ENCODE measurements at places on chromosomes 16 and 17.

DNA sequence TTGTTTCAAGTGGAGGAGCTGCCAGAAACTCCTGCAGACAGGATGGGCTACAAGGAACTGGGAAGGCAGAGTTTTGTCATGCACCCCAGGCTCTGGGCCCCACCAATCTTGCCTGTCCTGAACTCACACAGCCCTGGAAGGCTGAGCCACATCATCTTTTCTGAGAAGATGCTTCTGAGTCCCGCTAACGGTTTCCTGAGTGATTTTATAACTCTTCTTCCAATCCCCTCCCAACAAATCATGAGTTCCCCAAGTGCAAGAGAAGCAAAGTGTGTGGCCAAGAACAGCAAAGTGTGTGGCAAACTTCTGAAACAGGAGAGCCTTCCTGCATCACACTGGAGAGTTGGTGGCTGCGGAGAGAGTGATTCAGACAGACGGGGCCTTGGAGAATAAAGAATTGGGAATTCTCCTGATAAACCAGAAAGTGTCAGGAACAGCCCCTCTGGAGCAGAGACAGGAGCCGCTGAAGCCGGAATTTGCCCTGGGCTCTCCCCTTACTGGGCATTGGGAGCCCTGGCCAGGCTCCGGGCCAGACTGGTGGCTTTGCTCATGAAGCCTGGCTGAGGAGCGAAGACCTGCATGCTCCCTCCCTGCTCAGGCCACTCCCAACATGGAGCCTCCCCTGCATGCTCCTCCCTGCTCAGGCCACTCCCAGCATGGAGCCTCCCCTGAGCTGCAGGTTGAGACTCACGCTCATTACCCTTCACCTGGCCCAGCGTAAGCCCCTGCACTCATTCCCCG is 47.2 kb downstream of the PITPNM3 start:
- no peak for DNase-seq

GRCh38 chr17:50046667-50047066 is 9.2 kb upstream of the ITGA3 start:
- no peak for DNase-seq

DNA sequence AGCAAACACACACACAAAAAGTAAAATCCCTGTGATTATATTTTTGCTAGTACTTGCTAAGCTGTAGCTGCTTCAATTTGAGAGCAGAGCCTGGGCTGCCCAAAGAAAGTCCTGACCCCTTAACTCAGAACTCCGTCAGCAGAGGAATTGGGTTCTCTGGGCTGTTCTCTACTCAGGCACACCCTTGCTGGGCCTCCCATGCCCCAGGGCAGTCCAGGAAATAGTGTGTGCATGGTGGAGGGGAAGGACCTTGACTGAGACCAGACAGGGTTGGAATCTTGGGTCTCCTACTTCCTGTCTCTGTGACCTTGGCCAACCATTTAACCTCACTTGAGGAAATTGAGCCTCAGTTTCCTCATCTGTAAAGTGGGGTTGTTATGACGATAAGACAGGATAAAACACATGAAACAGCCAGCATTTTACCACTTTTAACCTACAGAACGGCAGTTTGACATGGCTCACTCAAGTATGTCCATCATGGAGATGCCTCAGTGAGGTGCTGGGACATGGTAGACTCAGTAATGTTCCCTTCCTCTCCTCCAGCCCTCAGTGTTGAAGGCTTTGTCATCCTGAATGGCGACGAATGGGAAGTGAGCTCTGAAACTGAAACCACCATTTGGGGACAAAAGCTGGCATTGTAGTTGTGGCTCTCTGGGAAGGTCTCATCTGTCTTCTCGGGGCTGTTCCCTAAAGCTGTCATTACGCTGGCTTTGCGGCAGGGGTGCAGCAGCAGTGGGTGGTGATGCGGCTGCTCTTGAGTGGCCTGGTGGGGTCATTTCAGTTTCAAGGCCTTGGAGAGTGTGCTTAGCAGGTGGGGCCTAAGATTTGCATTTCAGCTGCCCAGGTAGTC is 74.9 kb downstream of the CMIP start:
- DNase-seq: peak; percentile 90

DNA sequence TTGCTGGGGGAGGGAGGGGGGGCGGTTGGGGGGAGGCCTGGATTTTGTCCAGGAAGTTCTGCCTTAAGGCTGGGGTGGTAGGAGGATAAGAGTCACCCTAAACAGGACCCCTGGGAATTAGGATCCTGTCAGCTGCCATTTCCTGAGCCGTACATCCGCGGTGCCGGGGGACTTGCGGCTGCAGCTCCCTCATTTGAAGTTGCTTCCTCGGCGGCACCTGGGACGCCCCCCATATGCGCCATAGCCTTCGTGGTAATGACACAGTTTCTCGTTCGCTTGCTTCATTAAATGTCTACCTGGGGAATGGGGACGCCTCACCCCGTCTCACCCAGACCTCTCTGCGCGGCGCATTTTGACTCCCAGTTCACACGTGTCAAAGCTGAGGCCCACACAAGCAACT is 55.1 kb upstream of the PABPN1L start:
- no peak for DNase-seq

- DNase-seq: no peak
These were observed 8.4 kb downstream of the DLX3 start for GRCh38 chr17:49986396-49987289.

DNA sequence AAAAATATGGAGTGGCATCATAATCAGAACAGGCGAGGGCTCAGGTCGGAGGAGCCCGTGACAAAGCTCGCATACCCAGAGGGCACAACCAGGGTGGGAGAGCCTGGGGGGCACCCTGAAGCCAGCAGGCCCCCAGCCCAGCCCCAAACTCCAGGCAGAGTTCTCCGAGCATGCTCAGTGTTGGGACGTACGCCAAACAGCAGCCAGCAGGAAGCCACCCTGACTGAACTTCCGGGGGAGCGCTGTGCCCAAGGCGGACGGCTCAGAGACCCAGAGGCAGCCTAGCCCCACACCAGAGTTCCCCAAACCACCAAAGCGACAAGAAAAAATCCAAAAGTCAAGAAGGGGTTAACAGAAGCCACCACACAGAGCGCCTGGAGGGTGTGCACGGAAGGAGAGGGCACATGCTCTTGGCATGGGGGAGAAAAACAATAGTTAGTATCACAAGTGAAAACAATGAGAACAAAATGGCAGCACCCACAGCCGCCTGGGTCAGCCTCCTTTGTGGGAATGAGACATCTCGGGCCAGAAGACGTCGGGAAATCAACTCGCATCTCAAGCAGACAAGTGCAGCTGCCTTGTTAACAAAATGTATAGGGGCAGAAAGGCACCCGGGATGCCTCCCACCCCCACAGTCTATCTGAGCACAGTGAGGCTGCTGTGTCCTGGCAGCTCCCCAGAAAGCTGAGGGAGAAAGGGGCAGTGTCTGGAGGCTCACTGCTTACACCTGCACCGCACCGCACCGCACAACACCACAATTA is 11.9 kb downstream of the EXOC7 start:
- no peak for DNase-seq

DNA sequence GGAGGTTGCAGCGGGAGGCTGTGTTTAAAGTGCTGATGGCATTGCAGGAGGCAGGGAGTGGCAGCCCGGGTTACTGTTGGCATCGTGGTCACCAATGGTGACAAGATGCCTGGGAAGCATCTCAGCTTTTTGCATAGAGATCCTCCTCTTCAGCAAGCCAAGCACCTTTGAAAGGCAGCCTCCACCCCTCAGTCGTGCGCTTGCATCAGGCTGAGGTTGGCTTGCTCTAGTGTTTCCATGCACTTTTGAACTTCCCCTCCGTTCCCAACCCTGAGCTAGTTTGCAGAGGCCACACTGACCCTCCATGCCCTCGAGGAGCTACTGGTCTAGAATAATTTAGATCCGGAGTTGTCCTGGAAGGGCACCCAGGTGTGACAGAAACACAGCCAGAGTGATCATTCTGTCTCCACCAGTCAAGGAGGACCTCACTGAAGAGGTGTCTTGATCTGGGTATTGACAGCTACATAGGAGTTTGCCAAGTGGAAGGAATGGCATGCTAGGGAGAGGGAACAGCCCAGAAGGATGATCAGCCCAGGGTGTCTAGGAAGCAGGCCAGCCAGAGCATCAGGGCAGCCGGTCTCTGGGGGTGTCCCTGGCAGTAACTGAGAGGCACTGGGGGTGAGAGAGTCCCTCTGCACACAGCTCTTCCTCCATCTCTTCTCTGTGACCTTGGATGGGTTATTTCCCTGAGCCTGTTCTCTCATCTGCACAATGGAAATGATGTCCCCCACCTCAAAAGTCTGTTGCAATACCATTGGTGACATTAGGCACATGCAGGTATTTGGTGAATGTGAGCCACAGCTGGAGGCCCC is 7.7 kb downstream of the BEAN1 start:
- DNase-seq: no peak

GRCh38 chr16:88700636-88701482 is 5.3 kb downstream of the RNF166 start:
- peak; percentile 96 for DNase-seq

GRCh38 chr16:4691666-4692412 is 1.5 kb upstream of the NUDT16L1 start:
- no peak for DNase-seq

DNA sequence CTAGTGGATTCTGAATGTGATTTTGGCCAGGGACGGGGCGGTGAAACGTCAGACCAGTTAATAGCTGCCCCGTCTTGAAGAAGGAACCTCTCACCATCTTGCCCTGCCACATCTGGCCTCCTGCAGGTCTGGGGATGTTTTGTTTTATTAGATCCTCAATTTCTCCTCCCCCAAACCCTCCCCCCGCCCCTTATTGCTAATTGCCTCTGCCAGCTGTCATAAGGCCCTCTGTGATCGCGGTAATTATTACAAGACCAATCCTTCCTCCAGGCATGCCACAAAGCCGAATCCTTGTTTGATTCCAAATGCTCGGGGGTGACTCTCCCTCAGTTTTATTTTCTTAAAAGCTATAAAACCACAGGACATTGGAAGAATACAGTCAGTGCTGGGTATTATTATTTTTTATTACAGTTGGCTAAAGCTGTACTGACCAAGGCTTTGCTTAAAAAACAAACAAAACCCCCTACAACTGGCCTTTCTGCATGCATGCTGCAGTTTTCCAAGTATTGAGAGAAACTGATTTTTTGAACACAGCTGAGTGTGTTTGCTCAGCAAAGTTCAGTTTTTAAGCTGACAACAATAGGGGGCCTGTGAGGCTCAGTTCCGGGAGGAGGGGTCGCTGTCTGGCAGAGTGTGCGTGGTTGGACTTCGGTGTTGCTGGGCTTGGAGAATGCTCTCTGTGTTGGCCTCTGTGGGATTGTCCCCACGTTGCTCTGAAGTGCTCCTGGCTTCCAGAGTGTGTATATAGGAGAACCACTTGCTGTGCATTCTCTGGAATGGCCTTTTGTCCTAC is 1.7 kb downstream of the KSR1 start:
- DNase-seq: peak; percentile 30

- no peak for DNase-seq
These were observed 49.8 kb downstream of the CDH1 start for GRCh38 chr16:68786685-68787418.

DNA sequence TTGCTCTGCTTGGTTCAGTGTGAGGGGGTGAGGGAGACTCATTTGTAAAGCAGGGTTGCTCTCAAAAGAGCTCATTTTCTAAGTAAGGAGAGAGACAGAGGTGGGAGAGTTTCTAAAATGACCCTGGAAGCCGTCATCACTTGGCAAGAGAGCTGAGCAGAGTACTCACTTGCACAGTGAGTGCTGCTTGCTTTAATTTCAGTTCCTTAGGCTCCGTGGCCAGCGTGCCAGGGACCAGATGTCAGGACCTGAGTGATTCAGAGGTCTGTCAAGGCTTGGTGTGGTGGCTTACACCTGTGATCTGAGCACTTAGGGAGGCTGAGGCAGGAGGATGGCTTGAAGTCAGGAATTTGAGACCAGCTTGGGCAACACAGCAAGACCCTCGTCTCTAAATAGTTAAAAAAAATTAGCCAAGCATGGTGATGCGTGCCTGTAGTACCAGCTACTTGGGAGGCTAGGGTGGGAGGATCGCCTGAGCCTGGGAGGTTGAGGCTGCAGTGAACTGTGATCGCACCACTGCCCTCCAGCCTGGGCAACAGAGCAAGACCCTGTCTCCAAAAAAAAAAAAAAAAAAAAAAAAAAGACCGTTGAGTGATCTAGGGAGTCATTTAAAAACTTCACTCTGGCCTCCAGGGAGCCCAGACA is 10.7 kb downstream of the ZNF205 start:
- DNase-seq: no peak

DNA sequence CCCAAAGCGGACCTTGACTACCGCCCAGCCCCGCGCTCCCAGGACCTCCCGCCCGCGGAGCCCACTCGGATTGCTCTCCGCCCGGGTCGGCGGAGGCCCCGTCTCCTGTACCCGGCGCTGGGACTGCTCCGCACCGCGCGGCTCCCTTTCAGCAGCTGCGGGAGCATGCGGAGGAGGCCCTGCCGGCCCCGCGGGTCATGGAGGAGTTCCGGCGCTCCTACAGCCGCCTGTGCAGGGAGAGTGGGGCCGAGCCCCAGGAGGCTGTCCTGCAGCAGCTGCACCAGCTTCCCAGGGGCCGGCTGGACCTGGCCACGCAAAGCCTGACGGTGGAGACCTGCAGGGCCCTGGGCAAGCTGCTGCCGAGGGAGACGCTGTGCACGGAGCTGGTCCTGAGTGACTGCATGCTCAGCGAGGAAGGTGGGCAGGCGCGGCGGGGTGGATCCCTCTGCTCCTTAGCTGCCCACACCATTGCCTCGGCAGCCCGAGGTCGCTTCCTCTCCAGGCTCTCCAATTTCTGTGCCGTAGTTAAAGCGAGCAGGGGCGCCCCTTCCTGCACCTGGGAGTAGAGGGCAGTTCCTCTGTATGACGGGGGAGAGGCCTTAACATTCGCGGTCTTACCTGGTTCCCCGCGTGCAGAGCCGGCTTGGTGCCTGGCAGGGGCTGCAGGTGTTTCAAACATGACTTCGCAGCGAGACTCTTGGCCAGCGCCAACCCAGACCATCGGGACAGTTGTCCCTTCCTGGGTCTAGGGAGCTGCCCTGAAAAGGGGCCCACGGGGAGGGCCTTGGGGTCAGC is 539 bp downstream of the LRRC45 start:
- DNase-seq: peak; percentile 22

DNA sequence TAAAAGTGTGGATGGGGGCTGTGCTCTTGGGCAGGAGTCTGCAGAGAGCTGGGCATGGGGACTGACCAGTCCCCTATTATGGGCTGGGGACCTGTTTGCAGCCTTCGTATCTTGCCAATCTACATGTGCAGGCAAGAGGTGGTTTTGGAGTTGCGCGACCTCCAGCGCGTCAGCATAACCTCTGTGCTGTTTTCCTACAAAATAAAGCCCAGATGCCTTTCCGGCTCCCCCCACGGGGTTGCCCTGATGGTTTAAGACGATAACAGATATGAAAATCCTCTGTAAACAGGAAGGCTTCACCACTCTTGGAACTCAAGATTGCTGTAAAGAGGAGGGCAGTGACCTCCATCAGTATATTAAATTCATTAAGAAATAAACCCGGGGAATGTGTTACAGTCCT is 16.5 kb upstream of the SPPL2C start:
- no peak for DNase-seq

DNA sequence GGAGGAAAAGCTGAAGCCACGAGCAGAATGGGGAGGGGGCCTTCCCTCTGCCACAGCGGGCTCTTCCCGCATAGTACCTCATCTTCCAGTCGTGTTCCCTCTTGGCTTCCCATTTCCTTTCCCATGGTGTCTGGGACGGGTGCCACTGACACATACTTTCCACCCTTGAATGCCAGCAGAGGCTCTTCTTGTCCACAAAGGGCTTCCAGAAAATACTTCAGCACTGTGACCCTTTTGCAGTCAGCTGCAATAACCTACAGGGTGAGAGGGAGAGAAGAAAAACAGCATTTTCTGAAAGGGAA is 30.7 kb downstream of the HIC1 start:
- DNase-seq: no peak
